ENCODE measurements at places on chromosomes 12 and 14.

DNA sequence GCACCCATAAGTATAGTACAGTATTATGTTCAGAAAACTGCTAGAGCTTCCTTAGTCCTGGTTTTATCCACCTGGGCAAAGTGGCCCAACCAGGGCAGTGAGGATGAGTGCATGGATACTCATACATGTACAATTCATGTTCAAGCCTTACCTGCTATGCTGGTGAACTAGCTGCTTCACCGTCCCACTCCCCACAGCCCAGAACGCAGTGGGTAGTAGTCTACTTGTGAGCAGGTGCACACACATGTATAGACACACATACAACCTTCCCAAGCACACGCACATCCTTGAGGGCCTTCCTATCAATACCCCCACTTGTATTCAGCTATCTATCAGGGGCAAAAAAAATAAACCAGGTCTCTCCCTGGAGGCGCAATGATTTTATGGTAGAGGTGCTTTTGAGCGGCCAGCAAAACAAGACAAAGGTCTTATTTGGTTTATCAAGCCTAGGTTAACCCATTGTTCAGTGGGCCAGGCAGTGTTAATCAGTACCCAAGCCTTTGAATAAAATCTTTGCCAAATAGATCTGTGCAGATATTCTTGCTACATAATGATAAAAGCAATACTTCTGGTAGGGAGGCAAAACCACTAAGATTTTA, 69.8 kb downstream of the ZFP36L1 start:
- DNase-seq: no peak

DNA sequence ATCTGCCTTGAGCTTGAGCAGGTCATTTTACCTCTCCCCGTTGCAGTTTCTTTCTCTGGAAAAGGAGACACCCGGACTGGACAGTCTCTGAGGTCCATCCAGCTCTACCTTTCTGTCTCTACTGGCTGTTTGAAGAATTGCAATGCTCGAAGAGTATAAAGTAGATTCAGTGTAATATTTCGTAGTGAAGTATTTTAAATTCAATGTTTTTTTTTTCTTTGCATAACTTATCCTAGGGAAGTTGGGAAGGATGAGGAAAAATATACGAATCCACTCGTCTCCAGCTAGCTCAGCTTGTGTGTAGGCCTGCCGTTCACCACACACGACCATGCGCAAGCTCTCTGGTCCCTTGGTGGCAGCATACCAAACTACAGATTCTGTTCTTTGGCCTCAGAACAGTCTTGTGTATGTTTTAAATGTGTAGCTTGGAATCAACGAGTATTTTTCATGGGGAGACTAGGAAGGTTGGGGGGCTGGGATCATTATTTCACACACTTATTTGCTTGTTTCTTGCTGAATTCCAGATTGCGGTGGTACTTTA, 307.9 kb downstream of the CACNA1C start:
- peak; percentile 21 for DNase-seq

GRCh38 chr14:88023658-88024187, 18.8 kb downstream of the GPR65 start:
- DNase-seq: no peak

DNA sequence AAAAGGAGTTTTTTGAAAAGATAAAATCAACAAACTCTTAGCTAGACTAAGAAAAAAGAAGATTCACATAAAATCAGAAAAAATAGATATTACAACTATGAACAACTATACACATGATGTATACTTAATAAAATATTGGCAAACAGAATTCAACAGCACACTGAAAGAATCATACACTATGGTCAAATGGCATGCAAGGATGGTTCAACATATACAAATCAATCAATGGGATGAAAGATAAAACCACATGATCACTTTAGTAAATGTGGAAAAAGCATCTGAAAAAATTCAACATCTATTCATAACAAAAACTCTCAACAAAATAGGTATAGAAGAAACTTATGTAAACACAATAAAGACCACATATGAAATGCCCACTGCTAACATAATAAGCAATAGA, 84.5 kb upstream of the BBS10 start:
- no peak for DNase-seq

DNA sequence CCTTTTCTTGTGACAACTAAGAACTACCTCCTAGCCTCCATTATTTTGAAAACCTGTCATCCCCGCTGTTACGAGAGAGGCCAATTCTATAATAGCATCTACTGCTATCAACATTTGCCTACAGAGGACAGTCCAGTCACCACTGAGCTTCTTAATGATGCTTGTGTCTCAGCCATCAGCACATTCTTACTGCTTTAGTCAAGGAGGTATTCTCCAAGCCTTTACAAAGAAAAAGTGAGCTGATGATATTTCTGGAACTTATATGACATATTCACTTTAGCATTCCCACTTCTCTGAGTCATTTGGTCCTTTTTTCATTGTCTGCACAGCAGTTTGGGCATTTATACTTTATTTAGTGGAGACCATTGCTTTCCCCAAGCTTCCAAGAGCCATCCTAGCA, 497.7 kb upstream of the RPL10L start:
- DNase-seq: no peak

GRCh38 chr12:62299617-62300016, 39.4 kb downstream of the USP15 start:
- no peak for DNase-seq

DNA sequence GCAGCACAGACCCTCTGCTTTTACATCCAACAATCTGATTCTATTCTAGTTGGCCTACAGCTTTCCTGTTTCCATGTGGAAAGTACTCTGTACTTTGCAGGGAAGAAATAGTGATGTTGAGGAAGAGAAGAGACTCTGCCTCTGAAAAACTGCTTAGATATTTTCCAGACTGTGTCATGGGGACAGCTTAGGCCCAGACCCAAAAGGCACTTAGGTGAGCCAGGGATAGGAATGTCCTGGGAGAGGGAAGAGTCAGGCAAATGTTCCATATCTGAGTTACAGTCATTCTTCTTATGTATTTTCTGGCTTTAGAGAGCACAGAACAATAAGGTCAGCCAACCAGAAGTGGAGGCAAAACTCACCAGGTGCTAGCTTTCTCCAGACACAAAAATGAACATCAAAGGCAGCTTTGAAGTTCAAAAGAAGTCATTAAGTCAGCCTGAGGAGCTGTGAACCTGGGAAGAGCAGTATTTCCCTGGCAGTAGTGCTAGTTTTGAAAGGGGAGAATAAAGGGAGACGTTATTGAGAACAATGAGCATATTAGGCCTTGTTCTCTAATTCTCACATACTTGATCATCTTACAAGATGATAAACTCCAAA, 199.7 kb upstream of the LMNTD1 start:
- DNase-seq: no peak

DNA sequence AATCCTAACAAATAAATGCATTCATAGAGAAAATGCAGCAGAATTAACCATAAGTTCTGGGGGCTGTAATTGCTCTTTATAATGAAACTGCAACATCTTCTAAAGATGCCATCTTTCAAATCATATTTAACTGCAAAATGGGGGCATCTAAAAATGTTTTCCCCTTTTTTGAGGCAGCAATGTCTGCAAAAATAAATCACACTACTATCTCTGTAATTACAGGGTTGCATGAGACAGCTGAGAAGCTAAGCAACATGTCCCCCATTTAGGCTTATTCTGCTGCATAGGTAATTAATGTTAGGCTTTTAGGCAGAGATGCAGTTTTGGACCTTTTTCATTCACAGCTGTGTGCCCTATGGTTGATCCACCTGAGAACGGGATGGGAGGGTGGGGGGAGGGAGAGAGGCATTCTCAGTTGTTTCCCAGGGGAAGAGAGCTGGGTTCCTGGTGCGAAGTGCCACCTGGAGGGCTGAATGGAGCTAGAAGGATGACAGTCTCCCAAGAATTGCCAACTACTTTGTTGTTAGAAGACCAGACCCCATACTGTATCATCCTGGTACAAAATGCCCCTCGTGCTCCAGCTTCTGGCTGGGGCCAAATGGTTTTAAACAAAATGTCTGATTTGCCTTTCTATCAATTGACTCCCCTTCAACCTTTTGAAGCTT, 154.2 kb downstream of the APAF1 start:
- no peak for DNase-seq

DNA sequence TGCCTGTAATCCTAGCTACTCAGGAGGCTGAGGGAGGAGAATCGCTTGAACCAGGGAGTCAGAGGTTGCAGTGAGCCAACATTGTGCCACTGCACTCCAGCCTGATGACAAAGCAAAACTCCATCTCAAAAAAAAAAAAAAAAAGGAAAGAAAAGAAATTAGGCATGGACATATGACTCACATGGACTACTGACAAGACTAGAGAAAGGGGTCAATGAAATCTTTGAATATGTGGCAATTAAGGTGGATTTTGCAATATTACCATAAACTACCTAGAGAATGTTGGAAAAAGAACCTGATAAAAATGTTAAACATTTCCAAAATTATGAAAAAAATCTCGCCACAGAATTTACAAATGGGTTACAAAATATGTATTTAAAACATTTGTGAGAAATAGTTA, 873.6 kb downstream of the C12orf50 start:
- no peak for DNase-seq

GRCh38 chr12:89935850-89936249, 227.2 kb upstream of the ATP2B1 start:
- DNase-seq: no peak

DNA sequence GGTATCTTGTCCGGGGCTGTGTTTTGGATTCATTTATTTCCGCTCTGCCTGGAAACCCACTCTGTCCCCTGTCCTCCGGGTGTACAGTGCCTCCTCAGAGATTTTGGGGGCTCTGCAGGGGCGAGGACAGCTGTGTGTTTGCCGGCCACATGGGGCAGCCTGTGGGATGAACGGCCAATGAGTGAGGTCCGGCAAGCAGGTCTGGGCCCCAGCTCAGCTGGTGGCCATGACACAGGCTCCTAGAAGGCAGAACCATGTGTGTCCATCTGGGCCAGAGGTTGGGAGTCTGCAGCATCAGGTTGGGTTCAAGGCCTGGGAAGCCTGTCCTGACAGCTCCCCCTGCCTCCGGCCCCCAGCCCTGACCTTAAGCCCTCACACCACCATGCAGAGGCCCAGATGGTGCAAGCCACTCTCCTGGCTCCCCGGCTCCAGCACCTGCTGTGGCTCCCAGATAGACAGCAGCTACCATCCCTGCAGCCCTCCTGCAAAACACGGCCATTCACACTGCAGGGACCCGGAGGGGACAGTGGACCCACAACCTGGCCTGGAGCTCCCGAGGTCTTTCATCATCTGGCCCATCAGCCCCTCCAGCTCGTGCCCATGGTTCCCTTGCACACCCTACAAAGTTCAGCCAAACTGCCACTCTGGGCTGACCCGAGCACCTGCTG, 220.1 kb upstream of the C14orf180 start:
- DNase-seq: peak; percentile 57

- no peak for DNase-seq
These were observed 141.6 kb downstream of the ITPR2 start for GRCh38 chr12:26691234-26691970.

DNA sequence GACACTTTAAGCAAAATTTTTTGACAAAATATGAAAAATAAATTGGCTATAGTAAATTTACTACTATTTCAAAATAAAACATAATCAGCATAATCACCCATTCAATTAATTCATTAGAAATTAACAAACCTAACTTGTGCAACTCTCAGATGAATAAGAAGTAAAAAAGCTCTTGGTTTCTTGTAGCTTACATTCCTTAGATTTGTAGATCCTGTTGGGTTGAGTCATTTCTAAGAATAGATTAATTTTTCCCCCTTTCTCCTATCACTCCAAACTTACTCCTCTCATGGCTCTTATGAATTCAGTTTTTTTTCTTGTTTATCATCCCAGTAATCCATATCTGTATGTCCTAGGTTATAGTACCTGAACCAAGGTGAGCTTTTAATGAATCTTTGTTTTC, 230.9 kb upstream of the LRIG3 start:
- DNase-seq: no peak

GRCh38 chr12:116062698-116063097, 214.8 kb downstream of the MED13L start:
- no peak for DNase-seq

GRCh38 chr12:121214166-121214777, 4.3 kb downstream of the P2RX4 start:
- DNase-seq: no peak

- DNase-seq: no peak
These were observed 95.9 kb upstream of the PPP2R5C start for GRCh38 chr14:101665478-101666078.

- DNase-seq: no peak
These were observed 1.9 kb upstream of the FOXN3 start for GRCh38 chr14:89418976-89419375.

DNA sequence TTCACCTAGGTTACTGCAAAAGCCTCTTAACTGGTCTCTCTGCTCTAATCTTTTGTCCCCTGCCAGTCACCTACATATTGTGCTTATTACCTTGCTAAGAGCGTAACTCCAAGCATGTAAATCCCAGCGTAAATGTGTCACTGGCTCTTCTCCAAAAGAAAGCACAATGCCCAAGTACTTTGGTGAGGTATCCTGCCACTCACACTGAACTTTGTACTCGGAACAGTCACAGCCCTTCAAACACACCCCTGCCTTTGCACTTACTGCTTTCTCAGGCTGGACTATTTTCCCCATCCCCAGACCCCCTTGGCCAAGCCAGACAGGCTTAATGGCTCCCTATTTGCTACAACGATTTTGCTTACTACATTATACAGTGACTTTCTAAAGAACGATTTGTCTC, 31.7 kb downstream of the GALNT4 start:
- DNase-seq: no peak
